Left ventricle myocardium superior (tissue), 1 donor: ENCODE measurements at places on chromosomes 1 and 21. TPM values are rescaled to one million over a fixed set of nuclear protein-coding genes. Genes with fewer than 3 reads are reported as not detected.
A peak's percentile ranks its signal among the peaks of the same experiment; 100 is the strongest.

CELA3A gene
- total RNA-seq, result not detected

TMPRSS15 gene
- not detected for total RNA-seq

- DNase-seq, result no peak
Observed at GRCh38 chr1:94284476-94284875, 47.1 kb upstream of the ARHGAP29 start.

- no peak for DNase-seq
Observed at GRCh38 chr1:54984131-54984842, 3.9 kb downstream of the TMEM61 start.

DNA sequence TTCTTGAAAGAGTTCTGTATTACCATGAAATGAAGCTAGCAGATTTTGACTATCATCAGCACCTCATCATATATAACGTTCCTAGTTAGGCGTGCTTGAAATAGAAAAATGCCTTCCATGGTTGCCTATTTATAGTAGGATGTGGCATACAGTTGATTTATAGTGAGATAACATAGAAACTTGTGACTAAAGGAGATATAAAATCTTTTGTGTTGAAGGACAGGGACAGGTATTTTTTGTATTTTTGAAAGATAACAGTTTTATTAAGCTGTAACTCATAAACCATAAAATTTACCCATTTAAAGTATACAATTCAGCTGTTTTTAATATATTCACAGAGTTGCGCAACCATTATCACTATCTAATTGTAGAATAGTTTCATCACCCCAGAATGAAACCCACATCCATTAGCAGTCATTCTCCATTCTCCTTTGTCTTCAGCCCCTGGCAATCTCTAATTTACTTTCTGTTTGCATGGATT is 19.3 kb downstream of the SPEN start:
- no peak for DNase-seq

GRCh38 chr1:91501523-91501851 is 836 bp downstream of the CDC7 start:
- no peak for DNase-seq

DNA sequence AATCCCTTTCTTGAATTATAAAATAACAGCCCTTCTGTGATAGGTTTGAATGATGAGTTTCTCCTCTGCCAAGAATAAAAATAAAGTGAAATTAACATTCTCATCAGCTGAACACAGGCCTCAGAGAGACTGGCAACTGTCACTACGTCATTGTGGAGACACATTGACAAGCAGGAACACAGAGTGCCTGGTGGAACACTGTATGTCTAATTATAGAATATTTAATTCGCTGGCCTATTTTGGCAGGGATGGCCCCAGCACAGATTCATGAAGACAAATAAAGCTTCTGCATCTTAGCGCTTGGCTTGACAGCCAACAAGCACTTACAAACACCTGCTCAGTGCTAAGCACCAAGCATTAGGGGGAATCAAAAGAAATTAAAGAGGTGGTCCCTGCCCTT is 52.0 kb upstream of the SMYD2 start:
- DNase-seq, result peak; percentile 57
